A549 (cell line): ENCODE measurements at places on chromosomes 16 and 17. TPM values are rescaled to one million over a fixed set of nuclear protein-coding genes. Genes with fewer than 3 reads are reported as not detected.

SEPTIN12 gene
- polyA plus RNA-seq: 0.14 TPM in 1 of 3 replicates, not detected in the others

RAB26 gene
- 5.7 to 7.3 TPM (median 6.7 TPM) in 3 replicates for polyA plus RNA-seq

AATK gene
- 0.37 to 0.51 TPM (median 0.39 TPM) in 3 replicates for polyA plus RNA-seq

CLDN9 gene
- polyA plus RNA-seq: 0.06 to 0.16 TPM (median 0.12 TPM) in 3 replicates

BCL6B gene
- 0.03 to 0.04 TPM in 2 of 3 replicates, not detected in the other for polyA plus RNA-seq

CA5A gene
- polyA plus RNA-seq: not detected in 3 replicates

KRTAP9-4 gene
- polyA plus RNA-seq: not detected in 3 replicates

TEKT1 gene
- polyA plus RNA-seq: not detected in 3 replicates

NPIPA3 gene
- 0.94 to 2.2 TPM (median 1.3 TPM) in 3 replicates for polyA plus RNA-seq

CD300H gene
- polyA plus RNA-seq: 0.37 to 0.50 TPM (median 0.45 TPM) in 3 replicates

MT4 gene
- polyA plus RNA-seq: not detected in 3 replicates

CRYBA1 gene
- polyA plus RNA-seq: 0.12 TPM in 1 of 3 replicates, not detected in the others

CNGB1 gene
- 0.15 to 0.23 TPM (median 0.21 TPM) in 3 replicates for polyA plus RNA-seq

CCL16 gene
- not detected in 3 replicates for polyA plus RNA-seq

RDM1 gene
- 3.3 to 4.3 TPM (median 3.6 TPM) in 3 replicates for polyA plus RNA-seq

DYNLRB2 gene
- polyA plus RNA-seq: 0.25 TPM in 1 of 3 replicates, not detected in the others

PHOSPHO1 gene
- 0.98 to 1.6 TPM (median 1.1 TPM) in 3 replicates for polyA plus RNA-seq
